ENCODE measurements at places on chromosomes 1 and 21. TPM values are rescaled to one million over a fixed set of nuclear protein-coding genes. Genes with fewer than 3 reads are reported as not detected.

DNA sequence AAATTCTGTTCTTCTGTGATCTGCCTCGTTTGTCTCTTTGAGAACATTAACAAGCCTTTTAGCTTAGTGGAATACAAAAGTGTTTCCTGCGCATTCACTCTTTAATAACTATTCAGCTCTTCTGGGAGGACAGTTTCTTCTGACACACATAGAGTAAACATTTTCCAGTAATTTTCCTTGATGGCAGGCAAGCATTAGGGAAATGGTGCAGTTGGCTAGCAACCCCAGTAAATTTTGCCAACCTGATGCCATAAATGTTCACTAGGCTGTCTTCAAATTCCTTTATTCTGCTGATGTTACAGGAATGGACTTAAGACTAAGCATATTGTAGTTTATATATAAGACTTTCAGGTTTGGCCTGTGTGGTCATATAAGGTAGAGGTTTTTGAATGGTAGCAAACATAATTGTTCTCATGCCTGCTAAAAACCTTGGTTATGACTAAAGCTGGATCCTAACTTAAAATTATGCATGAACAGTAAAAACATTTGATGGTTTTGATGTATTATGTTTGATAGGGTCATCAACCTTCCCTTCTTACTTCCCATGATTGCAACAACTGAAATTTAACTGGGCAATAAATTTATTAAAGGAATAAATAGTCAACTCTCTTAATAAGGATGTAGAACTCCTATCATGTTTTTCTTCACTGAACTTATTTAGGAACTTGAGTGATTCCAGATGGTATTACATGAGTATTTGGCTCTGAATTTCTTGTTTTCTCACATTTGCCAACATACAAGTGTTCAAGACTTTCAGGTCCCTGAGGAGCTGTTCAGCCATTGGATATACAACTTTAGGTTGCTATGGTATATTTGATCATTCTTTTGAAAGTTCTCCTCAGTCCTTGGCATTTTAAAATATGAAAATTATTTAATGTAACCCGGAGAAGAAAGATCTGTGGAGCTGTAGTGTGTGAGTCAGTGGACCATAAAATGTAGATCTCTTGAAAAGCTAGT lies 223.4 kb downstream of the FMN2 start:
- DNase-seq, result no peak

DNA sequence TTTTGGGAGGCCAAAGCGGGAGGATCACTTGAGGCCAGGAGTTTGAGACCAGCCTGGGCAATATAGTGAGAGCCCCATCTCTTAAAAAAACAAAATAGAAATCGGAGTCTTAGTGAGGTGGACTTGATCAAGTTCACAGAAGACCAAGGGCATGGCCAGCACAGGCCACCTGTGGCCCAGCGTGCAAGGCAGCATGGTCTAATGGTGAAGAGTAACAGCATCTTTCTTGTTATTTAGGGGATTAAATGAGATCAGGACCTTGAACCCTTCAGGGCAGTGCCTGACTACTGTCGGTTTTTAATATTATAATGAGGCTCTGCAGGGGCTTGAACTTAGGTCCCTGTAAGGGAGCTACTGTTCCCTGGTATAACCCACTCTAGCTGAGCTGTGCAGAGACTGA lies 38.5 kb downstream of the EIF2D start:
- DNase-seq, result no peak

DNA sequence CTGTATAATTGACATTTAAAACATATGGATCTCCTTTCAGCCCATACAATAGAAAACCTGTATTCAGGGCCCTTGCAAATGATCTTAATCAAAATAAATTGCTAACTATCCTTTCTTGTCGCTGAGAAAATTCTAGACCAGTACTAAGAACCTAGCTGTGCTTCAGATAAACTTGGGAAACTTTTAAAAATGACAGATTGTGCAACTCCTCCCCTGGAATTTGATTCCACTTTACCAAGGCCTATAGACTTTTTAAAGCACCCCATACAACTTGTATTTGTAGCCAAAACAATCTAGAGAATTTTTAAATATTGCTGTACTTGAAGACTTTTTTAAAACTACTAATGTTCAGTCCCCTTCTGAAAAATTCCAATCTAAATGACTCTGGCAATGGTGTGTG lies 51.6 kb downstream of the ZNF644 start:
- DNase-seq, result no peak

- peak; percentile 26 for DNase-seq
These were observed 884 bp downstream of the H3-3A start for GRCh38 chr1:226063224-226063976.

- no peak for DNase-seq
These were observed 488.2 kb downstream of the OMA1 start for GRCh38 chr1:58058323-58058722.

GRCh38 chr1:117632269-117633067 lies 26.6 kb downstream of the TENT5C start:
- no peak for DNase-seq

GRCh38 chr1:41870076-41870562 lies 48.6 kb downstream of the HIVEP3 start:
- peak; percentile 87 for DNase-seq

Gene PODN
- total RNA-seq, result not detected

Gene PPM1J
- total RNA-seq, result 0.27 TPM

Gene GUK1
- total RNA-seq, result 208 TPM

Gene TMEM39B
- 19.1 TPM for total RNA-seq

Gene RXRG
- total RNA-seq, result not detected

Gene POU3F1
- not detected for total RNA-seq

Data from HT1080 (cell line).